ENCODE measurements at places on chromosomes 7 and 10. TPM values are rescaled to one million over a fixed set of nuclear protein-coding genes. Genes with fewer than 3 reads are reported as not detected.
A peak's percentile ranks its signal among the peaks of the same experiment; 100 is the strongest.

The CUEDC2 gene
- total RNA-seq, result 49.8 TPM

The CPXM2 gene
- total RNA-seq, result 7.2 TPM

The FAM171A1 gene
- total RNA-seq, result 7.6 TPM

The CALML3 gene
- not detected for total RNA-seq

The FAM180A gene
- 5.2 TPM for total RNA-seq

The ITPRID1 gene
- total RNA-seq, result 2.6 TPM

The SFRP5 gene
- 0.29 TPM for total RNA-seq

The FKBP6 gene
- total RNA-seq, result not detected

The PNLIPRP1 gene
- not detected for total RNA-seq

The ZNF25 gene
- total RNA-seq, result 13.8 TPM

- no peaks in the 10 kb centered on the region for H3K4me1 ChIP-seq
- no peaks in the 10 kb centered on the region for H3K27me3 ChIP-seq
- no peak for DNase-seq
Measured at GRCh38 chr10:91907914-91908336, 1.4 kb downstream of the FGFBP3 start.

DNA sequence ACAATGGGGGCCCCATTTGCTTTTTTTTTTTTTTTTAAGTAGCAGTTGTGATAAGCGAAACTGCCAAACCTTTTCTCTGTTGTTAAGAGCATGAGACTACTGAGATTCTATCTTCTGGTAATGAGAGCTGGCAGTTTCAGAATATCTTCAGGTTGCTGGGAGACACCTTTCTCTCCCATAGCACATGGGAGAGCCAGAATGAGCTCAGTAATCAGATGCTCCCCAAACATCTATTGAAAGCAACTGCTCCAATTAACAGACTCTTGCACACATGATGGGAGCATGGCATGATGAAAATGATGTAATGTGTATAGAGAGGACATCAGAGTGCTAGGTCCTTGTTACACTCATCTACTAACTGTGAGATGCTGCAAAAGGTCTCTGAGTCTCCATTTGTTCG, 18.8 kb downstream of the MYO3A start:
- H3K36me3 ChIP-seq, result no peaks in the 10 kb centered on the region
- H3K27ac ChIP-seq, result no peak overlapping the region
- no peak for DNase-seq
- H3K27me3 ChIP-seq, result no peaks in the 10 kb centered on the region

DNA sequence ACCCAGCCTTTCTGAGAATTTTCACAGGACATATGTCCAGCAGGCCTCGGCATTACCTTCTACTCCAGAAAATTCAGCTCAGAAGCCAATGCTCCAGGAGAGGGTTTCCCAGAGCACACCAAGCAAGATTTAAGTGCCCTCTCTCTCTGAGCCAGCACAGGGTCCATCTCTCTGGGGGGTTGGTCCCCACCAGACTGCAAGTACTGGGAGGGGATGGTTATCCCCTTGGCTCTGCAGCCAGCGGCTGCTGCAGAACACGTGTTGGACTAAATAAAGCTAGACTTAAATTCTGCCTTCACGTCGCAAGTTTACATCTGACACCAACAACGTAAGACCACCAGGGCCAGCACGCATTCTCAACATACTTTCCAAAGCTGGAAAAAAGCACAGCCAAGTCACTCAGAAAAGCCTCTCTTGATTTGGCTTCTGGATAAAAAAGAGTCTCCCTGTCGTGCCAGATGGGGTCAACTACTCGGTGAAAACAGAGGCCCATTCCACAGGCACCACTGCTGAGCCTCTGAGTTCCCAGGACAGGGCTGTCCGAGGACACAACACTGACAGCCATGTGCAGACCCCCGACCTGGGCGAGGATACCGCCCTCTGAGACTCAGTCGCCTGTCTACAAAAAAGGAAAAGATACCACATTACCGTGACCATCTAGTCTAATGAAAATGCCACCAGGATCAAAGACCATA, 77.3 kb downstream of the CTBP2 start:
- no peaks in the 10 kb centered on the region for H3K36me3 ChIP-seq
- no peak for DNase-seq
- peaks cover 4% of the 10 kb centered on the region for H3K4me1 ChIP-seq
- H3K27me3 ChIP-seq, result no peaks in the 10 kb centered on the region

GRCh38 chr7:101729241-101729883, 88.1 kb upstream of the CUX1 start:
- H3K27ac ChIP-seq, result no peak overlapping the region
- DNase-seq, result no peak
- no peaks in the 10 kb centered on the region for H3K36me3 ChIP-seq

- H3K4me3 ChIP-seq, result no peak overlapping the region
- DNase-seq, result no peak
- no peaks in the 10 kb centered on the region for H3K4me1 ChIP-seq
- H3K36me3 ChIP-seq, result peaks cover 2% of the 10 kb centered on the region
Measured at GRCh38 chr10:119933179-119933578, 40.6 kb downstream of the SEC23IP start.

DNA sequence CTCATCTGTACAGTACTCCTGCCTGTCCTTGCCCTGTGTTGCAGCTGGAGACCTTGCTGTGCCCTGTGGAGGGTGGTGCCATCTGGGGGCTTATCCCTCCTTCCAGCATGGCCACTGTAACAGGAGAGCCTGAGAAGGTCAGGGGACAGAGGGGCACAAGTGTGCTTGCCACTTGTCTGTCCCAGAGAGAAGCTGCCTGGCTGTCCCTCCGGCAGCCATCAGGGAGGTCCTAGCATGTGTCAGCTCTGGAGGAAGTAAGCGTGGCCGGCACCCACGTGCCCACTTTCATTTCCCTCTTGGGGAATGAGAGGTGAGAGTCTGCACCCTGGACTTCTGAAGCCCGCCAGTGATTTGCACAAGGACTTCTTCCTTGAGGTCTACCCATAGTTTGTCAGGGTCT, 97.0 kb upstream of the PPIF start:
- no peaks in the 10 kb centered on the region for H3K36me3 ChIP-seq
- peak overlapping the region; percentile 84 for H3K27ac ChIP-seq
- no peak for DNase-seq
- no peaks in the 10 kb centered on the region for H3K27me3 ChIP-seq
- H3K4me1 ChIP-seq, result peaks cover 27% of the 10 kb centered on the region

- no peak for DNase-seq
- no peak overlapping the region for H3K4me3 ChIP-seq
- no peaks in the 10 kb centered on the region for H3K4me1 ChIP-seq
- no peak overlapping the region for H3K27ac ChIP-seq
- no peaks in the 10 kb centered on the region for H3K27me3 ChIP-seq
Measured at GRCh38 chr7:143914938-143915652, 13.1 kb upstream of the TCAF1 start.

DNA sequence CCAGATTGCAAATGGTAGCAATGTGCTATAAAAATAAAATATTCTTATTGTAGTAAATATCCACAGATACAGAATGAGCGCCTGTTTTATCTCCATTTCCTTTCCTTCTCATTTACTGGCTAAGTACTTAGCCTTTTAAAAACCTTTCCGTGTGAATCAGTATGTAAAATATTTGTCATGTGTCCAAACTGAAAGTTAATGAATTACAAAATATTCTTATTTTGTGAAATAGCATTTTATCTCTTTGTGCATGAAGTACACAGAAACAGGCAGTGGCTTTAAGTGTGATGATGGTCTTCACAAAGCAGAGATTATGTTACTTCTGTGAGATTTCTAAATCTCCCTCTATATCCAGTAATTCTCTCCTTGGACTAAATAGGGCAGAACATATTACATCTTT, 56.7 kb upstream of the KIAA1217 start:
- H3K27ac ChIP-seq, result no peak overlapping the region
- no peaks in the 10 kb centered on the region for H3K4me1 ChIP-seq
- H3K27me3 ChIP-seq, result no peaks in the 10 kb centered on the region
- DNase-seq, result no peak

DNA sequence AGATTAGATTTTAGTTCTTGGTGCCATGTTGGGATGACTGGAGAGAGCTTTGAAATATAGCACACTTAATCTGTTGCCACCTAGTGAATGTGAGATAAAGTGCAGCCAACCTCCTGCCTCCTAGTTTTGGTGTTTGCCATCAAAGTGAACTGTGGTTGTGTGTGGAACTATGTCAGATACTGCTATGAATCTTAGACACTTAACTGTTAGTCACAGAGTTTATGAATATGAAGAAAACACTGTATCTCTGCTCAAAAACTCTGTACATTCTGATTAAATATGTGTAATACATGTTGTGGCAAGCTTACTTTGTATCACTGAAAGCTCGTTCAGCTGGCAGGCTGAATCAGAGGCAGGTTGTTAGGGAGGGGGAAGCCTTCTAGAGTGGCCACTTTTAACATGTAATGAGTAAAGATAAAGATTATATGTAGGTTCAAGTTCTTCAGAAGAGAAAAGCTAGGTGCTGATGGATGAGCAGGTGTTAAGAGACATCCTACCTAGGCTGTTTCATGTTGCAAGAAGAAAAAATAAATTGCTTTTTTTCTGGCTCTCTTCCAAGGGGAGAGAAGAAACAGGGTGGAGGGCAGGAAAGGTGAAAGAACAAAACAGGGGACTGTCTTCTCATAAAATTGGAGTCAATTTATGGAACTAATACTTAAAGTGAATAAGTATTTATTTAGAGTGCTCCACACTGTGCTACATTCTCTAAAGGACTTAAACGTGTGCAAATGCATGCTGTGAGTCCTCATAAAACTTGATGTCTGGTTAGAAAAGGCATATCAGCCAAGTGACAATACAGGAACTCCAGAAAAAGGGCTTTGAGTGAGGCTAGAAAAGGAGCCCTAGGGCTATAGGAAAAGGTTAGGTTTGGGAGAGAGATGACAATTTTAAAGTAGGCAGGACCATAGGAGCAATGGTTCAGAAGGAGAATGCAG, 14.1 kb upstream of the LAMB1 start:
- no peaks in the 10 kb centered on the region for H3K36me3 ChIP-seq
- no peak for DNase-seq
- no peak overlapping the region for H3K4me3 ChIP-seq
- no peak overlapping the region for H3K27ac ChIP-seq

DNA sequence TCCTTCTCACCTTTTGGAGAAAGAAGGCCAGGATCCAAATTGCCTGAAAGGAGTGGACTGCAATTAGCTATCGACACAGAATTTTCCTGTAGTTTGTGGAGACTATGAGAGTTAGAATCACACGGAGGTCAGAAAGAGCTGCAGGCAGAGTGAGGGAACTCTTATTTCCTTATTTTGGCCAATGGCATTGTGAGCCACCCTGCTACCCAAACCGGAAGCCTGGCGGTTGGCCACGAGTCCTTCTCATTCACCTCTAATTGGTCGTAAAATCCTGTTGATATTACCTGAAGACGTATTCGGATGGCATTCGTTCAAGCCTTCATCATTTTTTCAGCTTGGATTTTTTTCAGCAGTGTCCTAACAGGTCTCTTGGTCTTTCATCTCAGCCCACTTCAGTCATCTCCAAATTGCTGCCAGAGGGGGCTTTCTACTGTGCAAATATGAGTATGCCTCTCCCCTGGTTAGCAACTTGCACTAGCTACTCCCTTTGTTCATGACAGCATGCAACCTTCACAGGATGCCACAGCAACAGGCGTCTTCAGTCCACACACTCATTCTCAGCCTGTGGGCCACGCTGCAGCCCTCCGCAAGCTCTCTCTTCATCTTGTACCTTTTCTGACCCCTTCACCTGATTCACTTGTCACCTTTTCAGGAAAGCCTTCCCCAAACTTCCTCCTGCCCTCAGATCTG, 66.9 kb downstream of the GATA3 start:
- no peaks in the 10 kb centered on the region for H3K27me3 ChIP-seq
- H3K4me1 ChIP-seq, result no peaks in the 10 kb centered on the region
- no peak for DNase-seq

DNA sequence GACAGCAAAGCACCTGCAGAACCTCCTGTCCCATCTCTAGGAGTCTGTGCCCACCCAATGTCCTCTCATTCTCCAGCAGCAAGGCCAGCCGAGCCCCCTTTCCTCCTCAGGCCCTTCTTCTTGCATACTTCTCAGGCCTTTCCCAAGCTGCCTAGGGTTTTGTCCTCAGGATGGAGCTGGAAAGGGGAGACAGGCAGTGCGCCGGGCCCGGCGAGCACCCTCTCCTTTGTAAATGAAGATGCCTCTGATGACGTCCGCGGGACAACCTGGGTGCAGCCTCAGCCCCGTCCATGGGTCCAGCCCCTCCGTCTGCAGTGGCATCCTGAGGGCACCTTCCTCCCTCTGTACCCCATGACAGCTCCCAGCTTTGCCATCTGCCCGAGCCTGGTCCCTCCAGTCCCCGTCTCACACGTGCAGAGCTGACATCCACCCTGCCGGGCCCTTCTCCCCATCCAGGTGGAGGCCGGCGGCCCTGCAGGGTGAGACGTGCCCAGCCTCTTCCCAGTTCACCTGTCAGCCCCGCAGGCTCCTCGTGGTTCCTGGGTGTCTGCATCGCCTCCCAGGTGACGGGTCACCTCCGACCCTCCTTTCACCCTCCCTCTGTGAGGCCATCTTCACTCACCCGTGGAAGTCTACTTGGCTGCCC, 36.4 kb downstream of the JAKMIP3 start:
- no peak overlapping the region for H3K27ac ChIP-seq
- no peaks in the 10 kb centered on the region for H3K27me3 ChIP-seq
- no peaks in the 10 kb centered on the region for H3K4me1 ChIP-seq
- peak; percentile 5 for DNase-seq
- H3K4me3 ChIP-seq, result no peak overlapping the region

- H3K4me3 ChIP-seq, result no peak overlapping the region
- DNase-seq, result no peak
- H3K36me3 ChIP-seq, result peaks cover 5% of the 10 kb centered on the region
- no peaks in the 10 kb centered on the region for H3K4me1 ChIP-seq
- no peak overlapping the region for H3K27ac ChIP-seq
- H3K27me3 ChIP-seq, result no peaks in the 10 kb centered on the region
Measured at GRCh38 chr10:100978901-100979195, 8.4 kb downstream of the MRPL43 start.

DNA sequence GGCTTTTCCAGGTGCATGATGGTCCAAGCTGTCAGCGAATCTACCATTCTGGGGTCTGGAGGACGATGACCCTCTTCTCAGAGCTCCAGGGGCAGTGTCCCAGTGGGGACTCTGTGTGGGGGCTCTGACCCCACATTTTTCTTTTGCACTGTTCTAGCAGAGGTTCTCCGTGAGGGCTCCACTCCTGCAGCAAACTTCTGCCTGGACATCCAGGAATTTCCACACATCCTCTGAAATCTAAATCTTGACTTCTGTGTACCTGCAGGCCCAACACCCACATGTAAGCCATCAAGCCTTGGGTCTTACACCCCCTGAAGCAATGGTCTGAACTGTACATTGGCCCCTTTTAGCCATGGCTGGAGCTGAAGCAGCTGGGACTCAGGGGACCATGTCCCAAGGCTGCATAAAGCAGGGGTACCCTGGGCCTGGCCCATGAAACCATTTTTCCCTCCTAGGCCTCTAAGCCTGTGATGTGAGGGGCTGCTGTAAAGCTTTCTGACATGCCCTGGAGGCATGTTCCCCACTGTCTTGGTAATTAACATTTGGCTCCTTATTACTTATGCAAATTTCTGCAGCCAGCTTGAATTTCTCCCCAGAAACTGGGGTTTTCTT, 86.9 kb downstream of the ZNF783 start:
- no peak overlapping the region for H3K27ac ChIP-seq
- H3K27me3 ChIP-seq, result no peaks in the 10 kb centered on the region
- DNase-seq, result no peak
- H3K4me1 ChIP-seq, result no peaks in the 10 kb centered on the region
- no peak overlapping the region for H3K4me3 ChIP-seq

- H3K36me3 ChIP-seq, result no peaks in the 10 kb centered on the region
- no peak for DNase-seq
- H3K4me1 ChIP-seq, result no peaks in the 10 kb centered on the region
- no peaks in the 10 kb centered on the region for H3K27me3 ChIP-seq
Measured at GRCh38 chr10:4427532-4427931, 398.5 kb upstream of the AKR1E2 start.

GRCh38 chr10:132696204-132696603, 89.7 kb downstream of the NKX6-2 start:
- no peak overlapping the region for H3K27ac ChIP-seq
- no peaks in the 10 kb centered on the region for H3K4me1 ChIP-seq
- no peaks in the 10 kb centered on the region for H3K36me3 ChIP-seq
- no peak for DNase-seq
- H3K27me3 ChIP-seq, result no peaks in the 10 kb centered on the region
- H3K4me3 ChIP-seq, result no peak overlapping the region

Measured in breast epithelium (tissue), 4 donors.